ENCODE measurements at places on chromosomes 7 and 10.

GRCh38 chr10:8079126-8079525, 24.6 kb downstream of the GATA3 start:
- no peak for DNase-seq

GRCh38 chr7:141559961-141560360, 8.8 kb downstream of the AGK start:
- DNase-seq = no peak

GRCh38 chr10:31771331-31771831, 157.2 kb downstream of the ARHGAP12 start:
- DNase-seq = peak; percentile 62

- DNase-seq = no peak
Measured at GRCh38 chr10:58393317-58393716, 8.1 kb downstream of the TFAM start.

DNA sequence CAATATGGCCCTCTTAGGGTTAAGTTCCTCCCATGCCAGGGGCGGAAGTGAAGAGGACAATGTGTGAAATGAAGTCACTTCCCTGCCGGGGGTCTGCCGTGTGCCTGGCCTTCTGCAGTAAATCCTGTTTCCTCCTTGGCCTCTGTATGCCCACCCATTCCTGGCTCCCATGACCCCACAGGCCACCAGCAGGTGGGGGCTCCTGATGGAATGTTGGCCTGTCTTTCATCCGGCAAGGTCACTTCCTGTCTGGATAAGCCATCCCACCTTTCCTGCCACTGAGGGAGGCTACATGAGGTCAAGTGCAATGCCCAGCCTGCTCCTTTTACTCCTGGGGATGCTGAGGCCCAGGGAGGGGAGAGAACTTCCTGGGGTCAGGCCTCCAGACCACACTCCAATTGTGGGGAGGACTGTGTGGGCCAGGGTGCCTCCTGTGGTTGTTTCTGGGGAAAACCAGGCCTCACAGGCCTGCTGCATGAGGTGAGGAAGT, 22.3 kb downstream of the PALD1 start:
- no peak for DNase-seq

- peak; percentile 70 for DNase-seq
Measured at GRCh38 chr7:70693686-70694433, 438.1 kb upstream of the GALNT17 start.

DNA sequence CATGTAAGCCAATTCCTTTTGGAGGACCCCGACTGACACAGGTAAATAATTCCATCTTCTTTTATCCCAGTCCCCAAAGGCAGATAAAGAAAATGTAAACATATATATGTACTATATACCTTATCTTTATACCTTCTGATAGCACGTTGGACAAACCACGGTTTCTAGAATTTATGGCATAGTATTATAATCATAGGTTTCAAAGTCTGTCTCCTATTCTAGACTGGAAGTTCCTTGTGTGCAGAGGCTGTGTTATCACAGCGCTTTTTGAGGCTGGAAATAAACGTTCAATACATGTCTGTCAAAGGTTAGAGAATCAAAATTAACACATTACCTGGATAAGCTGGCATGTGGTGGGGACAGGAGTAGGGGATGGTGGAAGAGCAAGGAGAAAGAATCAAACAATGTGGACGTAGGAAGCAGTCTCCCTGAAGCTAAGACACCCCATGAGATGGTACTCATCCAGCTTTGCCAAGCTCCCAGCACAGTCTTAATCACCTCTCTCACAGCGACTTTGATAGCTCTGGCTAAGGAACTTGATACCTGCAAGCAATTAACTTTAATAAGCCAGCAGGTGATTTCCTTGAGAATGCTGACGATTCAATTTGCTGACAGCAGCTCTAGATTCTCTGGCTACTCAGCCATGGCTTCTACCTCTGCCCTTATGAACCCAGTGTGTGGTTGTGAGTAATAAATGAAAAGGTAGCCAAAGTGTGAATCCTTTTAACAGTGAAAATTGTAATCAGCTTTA, 208.4 kb upstream of the LRRTM3 start:
- DNase-seq = no peak

- no peak for DNase-seq
Measured at GRCh38 chr7:50857804-50858489, 75.3 kb upstream of the GRB10 start.

GRCh38 chr7:143321734-143322133, 5.8 kb downstream of the CLCN1 start:
- no peak for DNase-seq

Data from fibroblast of skin of abdomen (primary cell).